HFFc6 (cell line): ENCODE measurements at places on chromosomes 4 and X. TPM values are rescaled to one million over a fixed set of nuclear protein-coding genes. Genes with fewer than 3 reads are reported as not detected.

The MAGEB16 gene
- total RNA-seq: not detected in 3 replicates

- H3K4me3 ChIP-seq: no peak overlapping the region
- no peaks in the 10 kb centered on the region; the same call in 1 of the 2 replicates for H3K27me3 ChIP-seq
- H3K27ac ChIP-seq: peak overlapping the region; percentile 33; the same call in 1 of the 2 replicates
- DNase-seq: no peak
- H3K4me1 ChIP-seq: peaks cover 26% of the 10 kb centered on the region
- no peaks in the 10 kb centered on the region for H3K36me3 ChIP-seq
Observed at GRCh38 chr4:99100876-99101275, 12.3 kb upstream of the ADH5 start.

The SLC38A5 gene
- total RNA-seq: 0.22 to 0.89 TPM (median 0.29 TPM) in 3 replicates

The FAM47A gene
- not detected in 3 replicates for total RNA-seq

- no peaks in the 10 kb centered on the region for H3K36me3 ChIP-seq
- no peak overlapping the region for H3K4me3 ChIP-seq
- H3K4me1 ChIP-seq: no peaks in the 10 kb centered on the region
- no peak overlapping the region; the same call in 1 of the 2 replicates for H3K27ac ChIP-seq
- no peaks in the 10 kb centered on the region; the same call in 1 of the 2 replicates for H3K27me3 ChIP-seq
Observed at GRCh38 chrX:129637217-129638109, 17.3 kb downstream of the APLN start.

- H3K36me3 ChIP-seq: peaks cover 16% of the 10 kb centered on the region
- peak overlapping the region; percentile 67 for H3K4me3 ChIP-seq
- peaks cover 33% of the 10 kb centered on the region for H3K4me1 ChIP-seq
- no peaks in the 10 kb centered on the region for H3K27me3 ChIP-seq
- peak; percentile 55 for DNase-seq
- H3K27ac ChIP-seq: peak overlapping the region; percentile 49
Observed at GRCh38 chr4:182338746-182339145, 95.5 kb downstream of the TENM3 start.
